NCI-H1105 treated with DMSO at 0.1 percent for 48 hours (cell line): ENCODE measurements at places on chromosomes 16 and 17.

DNA sequence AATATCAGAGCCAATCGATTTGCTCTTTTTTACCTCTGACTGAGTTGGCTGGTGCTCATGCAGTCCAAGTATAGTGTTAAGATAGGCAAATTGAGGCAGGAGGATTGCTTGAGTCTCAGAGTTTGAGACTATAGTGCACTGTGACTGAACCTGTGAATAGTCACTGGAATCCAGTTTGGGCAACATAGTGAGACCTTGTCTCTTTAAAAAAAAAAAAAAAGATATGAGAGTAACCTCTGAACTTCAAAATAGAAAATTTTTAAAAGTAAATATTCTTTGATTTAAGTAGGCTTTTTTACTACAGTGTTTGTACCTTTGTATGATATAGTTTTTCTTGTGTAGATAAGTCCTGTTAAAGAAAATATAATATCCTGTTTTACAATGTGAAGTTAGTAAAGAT, 3.4 kb downstream of the CCP110 start:
- no peak for DNase-seq

GRCh38 chr17:78665952-78666920, 89.0 kb upstream of the DNAH17 start:
- DNase-seq, result no peak

DNA sequence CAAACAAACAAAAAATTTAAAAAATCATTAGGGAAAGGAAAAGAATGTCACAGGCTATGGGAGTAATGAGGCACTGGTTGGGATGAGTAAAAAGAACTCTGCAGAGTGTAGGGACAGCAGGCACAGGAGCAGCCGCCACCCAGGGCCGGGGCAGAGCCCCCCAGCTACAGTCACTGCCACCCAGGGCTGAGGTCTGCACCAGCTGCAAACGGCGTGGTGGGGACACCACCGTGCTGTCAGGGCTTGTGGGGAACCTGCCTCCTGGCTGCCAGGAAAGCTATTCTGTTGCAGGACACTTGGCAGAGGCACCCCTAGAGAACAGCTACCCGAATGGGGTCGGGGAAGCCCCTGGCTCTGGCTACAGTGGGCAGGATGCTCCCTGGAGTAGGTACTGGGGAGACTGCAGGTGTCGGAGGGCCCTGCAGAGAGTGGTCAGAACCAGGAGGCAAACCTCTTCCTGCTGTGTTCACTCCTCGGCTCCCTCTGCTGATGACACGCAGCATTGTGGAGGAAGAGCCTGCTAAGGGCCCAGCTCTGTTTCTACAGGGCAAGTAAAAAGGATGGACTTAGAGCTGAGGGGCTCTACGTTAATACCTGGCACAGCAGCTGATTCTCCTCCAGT, 32.3 kb upstream of the CAPN15 start:
- peak; percentile 21 for DNase-seq

GRCh38 chr17:4420692-4421131, 13.0 kb upstream of the SPNS3 start:
- DNase-seq, result peak; percentile 79

DNA sequence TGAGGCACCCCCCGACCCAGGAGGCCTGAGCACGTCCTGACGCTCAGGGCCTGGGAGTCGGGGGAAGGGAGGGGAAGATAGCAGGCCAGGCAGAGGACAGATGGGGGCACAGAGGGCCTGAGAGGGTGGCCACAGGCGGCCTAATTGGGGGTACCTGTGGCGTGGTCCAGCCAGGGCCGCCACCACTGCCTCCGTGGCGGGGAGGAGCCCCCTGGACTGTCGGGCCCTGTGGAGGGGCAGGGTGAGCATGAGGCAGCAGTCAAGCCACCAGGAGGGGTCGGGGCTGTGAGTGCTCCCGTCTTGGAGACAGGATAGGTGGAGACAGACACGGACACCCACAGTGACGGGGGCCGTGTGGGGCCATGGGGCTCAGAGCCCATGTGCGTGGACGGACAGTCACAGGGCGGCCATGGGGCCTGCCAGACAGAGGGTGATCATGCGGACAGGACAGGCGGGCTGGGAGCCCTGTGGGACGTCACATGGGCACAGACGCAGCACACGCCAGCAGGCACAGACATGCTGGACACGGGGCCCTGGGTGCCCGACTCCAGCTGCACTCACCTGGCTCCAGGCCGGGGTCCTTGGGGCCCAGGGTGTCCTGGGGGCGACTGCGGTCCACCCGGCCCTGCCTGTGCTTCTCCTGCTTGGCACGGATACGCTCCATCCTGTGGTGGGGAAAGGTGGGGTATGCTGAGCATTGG, 18.7 kb downstream of the CTU2 start:
- no peak for DNase-seq

- DNase-seq, result no peak
Measured at GRCh38 chr17:75637143-75637538, 3.9 kb downstream of the SMIM5 start.

DNA sequence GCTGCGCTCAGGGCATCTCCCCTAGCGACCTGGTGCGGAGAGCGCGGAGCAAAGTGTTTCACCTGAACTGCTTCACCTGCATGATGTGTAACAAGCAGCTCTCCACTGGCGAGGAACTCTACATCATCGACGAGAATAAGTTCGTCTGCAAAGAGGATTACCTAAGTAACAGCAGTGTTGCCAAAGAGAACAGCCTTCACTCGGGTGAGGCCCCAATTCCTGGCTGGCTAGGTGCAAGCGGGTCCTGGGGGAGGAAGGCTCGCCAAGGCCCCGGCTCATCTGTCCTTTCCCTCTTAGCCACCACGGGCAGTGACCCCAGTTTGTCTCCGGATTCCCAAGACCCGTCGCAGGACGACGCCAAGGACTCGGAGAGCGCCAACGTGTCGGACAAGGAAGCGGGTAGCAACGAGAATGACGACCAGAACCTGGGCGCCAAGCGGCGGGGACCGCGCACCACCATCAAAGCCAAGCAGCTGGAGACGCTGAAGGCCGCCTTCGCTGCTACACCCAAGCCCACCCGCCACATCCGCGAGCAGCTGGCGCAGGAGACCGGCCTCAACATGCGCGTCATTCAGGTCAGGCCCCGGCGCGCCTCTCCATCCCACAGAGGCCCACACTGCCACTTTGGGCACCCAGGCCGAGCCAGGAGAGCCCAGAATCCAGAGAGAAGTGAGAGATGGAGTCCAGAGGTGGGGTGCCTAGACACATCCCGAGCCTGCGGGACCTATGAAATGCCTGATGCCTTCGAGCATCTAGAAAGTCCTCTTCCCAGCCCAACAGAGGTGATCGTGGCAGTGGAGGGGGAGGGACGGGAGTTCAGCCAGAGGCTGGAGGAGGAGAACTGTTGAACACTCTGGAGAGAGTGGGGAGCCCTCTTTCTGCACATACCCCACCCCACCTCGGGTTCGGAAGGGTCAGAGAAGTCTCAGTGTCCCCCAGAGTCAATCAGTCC, 3.3 kb downstream of the LHX1 start:
- DNase-seq, result no peak

- DNase-seq, result peak; percentile 62
Measured at GRCh38 chr17:64777415-64778239, 115.5 kb upstream of the SMURF2 start.

DNA sequence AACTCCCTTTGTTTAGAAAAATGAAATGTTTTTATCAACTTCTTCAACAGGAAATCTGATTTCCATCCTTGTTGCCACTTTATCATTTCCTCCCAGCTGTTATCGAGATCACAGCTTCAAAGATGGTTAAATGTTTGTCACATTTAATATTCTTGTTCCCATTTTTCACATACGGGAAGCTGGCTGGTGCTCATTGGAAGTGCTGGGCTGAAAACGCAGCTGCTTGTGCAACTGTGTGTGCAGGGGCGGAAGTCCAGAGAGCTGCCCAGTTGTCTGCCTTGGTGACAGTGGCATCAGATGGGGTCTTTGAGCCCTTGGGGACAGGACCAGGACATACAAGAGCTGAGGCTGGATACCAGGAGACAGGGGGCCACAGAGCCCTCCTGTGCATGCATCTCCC, 549.2 kb upstream of the CDH11 start:
- no peak for DNase-seq

- no peak for DNase-seq
Measured at GRCh38 chr16:79580453-79581191, 19.9 kb downstream of the MAF start.

DNA sequence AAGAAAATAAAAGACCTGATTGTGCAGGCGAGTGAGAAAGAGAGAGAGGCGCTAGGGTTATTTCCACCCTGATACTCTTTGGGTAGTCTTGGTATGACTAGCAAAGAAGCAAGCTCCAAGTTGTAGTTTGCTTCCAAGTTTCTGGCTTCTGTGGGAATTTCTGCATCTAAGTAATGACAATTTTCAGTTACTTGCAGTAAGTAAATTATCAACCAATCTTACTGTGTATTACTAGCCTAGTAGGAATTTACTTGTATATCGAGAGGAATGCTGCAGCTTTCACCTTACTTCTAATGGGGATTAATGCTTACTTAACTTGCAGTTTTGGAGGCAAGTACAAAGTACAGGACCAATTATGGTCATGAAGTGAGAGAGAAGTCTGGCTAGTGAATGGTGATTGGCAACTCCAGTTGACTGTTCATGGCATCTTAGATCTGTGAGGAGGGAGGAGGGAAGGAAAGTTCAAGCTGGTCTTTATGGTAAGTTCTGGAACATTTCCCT, 31.9 kb downstream of the TENT4B start:
- DNase-seq, result no peak

DNA sequence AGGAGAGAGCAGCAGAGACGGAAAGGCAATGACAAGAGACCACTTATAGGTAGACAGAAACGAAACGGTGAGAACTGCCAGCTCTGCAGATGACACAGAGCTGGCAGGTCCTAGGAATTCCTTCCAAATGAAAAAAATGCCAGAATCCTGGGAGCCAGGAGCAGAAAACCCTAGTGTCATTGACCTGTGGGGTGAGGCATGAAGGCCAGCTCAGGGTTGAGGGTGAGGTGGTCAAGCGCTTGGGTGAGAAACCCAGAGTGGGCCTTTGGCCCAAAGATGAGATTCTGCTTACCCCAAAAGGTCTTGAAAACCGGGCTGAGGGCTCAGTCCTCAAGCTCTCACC, 9.2 kb downstream of the HIC1 start:
- DNase-seq, result no peak

DNA sequence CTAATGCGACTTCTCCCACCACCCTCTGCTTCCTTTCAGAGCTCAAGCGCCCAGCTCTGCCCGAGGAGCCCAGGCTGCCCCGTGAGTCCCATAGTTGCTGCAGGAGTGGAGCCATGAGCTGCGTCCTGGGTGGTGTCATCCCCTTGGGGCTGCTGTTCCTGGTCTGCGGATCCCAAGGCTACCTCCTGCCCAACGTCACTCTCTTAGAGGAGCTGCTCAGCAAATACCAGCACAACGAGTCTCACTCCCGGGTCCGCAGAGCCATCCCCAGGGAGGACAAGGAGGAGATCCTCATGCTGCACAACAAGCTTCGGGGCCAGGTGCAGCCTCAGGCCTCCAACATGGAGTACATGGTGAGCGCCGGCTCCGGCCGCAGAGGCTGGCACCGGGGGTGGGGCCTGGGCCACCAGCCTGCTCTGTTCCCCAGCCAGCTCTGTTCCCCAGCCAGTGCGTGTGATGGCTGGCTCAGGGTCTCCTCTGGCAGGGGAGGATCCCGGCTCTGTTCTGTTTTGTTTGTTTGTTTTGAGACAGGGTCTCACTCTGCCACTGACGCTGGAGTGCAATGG, 18.7 kb downstream of the CRISPLD2 start:
- no peak for DNase-seq

- no peak for DNase-seq
Measured at GRCh38 chr17:27825459-27825858, 25.1 kb upstream of the NOS2 start.

- DNase-seq, result peak; percentile 23
Measured at GRCh38 chr16:81650982-81651562, 128.0 kb upstream of the PLCG2 start.

- DNase-seq, result no peak
Measured at GRCh38 chr16:159136-159849, 6.5 kb upstream of the HBM start.

- DNase-seq, result no peak
Measured at GRCh38 chr16:73739049-73739769, 557.4 kb upstream of the PSMD7 start.

DNA sequence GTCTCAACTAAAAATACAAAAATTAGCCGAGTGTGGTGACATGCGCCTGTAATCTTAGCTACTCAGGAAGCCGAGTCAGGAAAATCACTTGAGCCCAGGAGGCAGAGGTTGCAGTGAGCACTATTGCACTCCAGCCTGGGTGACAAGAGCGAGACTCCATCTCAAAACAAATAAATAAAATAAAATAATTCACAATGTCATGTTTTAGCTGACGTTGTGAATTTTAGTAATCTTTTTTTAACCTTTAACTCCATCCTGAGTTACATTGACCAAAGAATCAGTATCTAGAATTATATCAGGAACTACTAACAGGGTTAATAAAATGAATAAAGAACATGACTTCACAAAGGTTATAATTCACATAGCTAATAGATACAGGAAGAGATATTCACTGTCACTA, 5.9 kb downstream of the RBL2 start:
- DNase-seq, result no peak

DNA sequence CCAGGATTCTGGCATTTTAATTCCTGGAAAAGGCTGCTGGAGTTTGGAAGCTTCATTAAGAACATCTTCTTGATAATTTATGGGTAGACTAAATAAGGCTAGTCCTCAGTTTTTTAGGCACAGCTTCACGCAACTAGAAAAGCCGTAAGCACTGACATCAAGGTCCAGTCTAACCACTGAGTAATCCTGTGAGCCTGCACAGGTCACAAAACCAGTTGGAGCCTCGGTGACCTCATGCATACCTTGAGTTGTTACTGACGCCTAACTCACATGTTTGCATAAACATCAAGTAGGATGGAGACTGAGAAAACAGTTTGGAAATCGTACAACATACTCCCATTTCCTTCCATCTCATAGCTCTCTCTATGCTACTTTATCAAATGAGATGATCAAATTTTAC, 63.8 kb upstream of the RCVRN start:
- DNase-seq, result no peak

GRCh38 chr17:75182319-75182568, 515 bp downstream of the SUMO2 start:
- DNase-seq, result no peak

DNA sequence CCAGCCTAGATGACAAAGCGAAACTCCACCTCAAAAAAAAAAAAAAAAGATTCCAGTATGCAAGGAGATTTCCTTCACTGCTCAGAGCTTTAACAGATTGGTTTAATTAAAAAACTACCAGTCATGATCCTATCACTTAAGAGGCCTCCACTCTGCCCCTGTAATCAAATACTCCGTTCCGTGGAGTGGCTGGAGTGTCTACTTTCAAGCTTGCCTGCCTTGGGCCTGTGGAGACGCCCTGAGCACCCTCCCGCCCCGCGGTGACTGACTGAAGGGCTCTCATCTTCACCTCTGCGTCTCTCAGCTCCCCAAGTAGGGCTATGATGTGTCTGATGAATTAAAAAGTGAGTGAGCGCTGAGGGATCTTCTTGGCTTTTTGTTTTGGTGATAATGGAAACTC, 25.3 kb upstream of the TRPV3 start:
- no peak for DNase-seq

GRCh38 chr16:9097266-9098219, 6.1 kb downstream of the HAPSTR1 start:
- DNase-seq, result no peak

DNA sequence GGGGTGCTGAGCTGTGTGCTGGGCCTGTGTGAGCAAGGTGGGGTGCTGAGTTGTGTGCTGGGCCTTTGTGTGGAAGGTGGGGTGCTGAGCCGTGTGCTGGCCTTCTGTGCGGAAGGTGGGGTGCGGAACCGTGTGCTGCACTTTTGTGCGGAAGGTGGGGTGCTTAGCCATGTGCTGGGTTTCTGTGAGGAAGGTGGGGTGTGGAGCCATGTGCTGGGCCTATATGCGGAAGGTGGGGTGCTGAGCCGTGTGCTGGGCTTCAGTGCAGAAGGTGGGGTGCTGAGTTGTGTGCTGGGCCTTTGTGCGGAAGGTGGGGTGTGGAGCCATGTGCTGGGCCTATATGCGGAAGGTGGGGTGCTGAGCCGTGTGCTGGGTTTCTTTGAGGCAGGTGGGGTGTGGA, 555.4 kb upstream of the EEF2KMT start:
- no peak for DNase-seq
